ENCODE measurements at places on chromosomes 12 and 14. TPM values are rescaled to one million over a fixed set of nuclear protein-coding genes. Genes with fewer than 3 reads are reported as not detected.

The DDX51 gene
- total RNA-seq: 17.1 TPM

The MYO1H gene
- not detected for total RNA-seq

The TAS2R8 gene
- total RNA-seq: not detected

The GOLGA5 gene
- 19.8 TPM for total RNA-seq

The KRT6A gene
- total RNA-seq: not detected

The KCNC2 gene
- total RNA-seq: not detected

The PTPRB gene
- total RNA-seq: 32.1 TPM

The EFS gene
- 0.93 TPM for total RNA-seq

DNA sequence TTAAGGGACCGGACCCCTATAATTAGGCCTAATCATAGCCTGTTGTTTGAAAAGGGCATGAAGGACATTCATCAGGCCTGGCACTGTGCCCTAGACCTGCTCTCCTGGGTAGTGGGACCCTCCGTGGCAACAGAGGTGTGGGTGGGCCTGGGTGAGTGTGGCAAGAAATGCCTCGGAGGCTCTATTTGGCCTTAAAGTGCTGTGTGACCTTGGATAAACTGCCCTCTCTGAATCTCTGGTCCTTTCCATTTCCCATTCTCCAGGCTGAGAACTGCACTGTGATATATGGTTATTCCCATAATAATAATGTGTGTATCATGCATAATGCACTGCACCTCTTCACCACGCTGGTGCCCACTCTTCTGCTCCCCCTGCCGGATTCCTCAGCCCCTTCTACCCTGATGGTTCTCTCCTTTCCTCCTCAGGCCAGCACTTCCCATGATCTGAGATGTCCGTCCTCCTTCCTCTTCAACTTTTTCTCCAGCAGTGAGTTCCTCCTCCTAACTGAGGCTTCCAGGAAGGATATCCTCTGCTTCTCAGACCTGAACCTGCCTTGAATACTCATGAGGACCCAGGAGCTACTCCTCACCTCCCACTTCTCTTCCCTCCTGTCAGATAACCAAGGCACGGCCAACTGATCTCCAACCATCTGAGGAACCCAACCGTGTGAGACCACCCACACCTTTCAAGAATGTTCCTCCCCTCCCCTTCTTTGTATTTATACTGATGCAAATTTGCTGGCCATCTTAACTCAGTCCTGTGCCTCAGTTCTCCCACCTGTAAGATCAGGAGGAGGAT is 111.0 kb upstream of the PZP start:
- no peak for DNase-seq

DNA sequence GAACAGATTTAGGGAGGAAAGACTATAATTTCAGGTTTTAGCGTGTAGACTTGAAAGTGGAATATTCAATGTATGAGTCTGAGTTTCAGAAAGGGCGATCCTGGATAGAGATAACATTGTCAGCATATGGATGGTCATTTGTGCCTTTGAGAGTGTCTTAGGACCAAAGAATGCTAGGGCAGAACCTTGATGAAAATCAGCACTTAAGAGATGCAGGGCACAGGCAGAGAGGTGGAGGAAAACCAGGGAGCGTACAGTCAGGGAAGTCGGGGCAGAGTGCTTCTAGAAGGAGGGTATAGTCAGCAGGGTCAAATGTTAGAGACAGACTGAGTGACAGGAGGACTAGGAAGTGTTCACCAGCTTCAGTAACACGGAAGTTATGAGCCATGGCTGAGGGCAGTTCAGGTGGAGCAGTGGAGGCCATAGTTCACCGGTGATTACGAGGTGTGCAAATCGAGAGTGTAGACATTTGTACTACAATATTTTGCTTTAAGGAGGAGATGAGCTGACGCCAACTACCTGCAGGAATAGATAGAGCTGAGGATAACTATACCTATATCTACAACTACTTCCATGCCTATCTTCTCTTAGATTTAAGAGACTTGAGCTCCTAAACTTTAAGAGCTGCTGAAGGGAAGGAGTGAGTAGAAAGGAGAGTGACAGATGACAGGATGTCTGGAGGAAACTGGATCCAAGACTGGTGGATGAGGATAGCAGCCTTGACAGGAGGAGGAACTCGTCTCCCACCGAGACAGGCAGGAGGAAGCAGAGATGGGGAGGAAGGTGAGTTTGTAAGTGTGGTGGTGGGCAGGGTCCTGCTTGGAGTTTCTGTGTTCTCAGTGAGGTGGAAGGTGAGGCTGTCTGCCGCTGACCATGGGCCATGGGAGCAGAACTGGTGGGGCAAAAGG is 6.5 kb downstream of the CBLN3 start:
- DNase-seq: no peak

- peak; percentile 64 for DNase-seq
These were observed 27.7 kb downstream of the FIGNL2 start for GRCh38 chr12:51820526-51821439.

DNA sequence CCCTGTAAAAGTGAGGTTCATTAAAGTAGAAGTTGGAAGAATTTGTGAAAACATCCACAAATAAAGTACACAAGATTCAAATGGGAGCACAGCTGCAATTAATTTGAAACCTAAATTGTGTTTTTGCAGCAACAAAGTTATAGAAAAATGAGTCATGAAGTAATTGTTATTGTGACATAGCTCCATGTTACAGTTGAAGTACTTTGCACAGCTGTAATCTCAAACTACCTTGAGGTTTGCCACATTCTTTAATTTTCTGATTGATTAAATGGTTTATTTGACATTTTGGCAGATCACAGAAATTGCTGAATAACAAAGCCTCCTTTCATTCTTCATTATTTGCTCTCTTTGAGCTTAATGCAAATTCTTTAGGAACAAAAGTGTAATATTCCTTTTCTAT is 111.3 kb downstream of the RMST start:
- DNase-seq: no peak

- no peak for DNase-seq
These were observed 636.1 kb downstream of the KCNH5 start for GRCh38 chr14:62409169-62409568.

GRCh38 chr14:32513571-32514009 is 184.5 kb downstream of the AKAP6 start:
- DNase-seq: no peak

- no peak for DNase-seq
These were observed 63.6 kb downstream of the TMCC3 start for GRCh38 chr12:94586589-94587259.

GRCh38 chr14:44634692-44635091 is 127.6 kb upstream of the FSCB start:
- DNase-seq: no peak

DNA sequence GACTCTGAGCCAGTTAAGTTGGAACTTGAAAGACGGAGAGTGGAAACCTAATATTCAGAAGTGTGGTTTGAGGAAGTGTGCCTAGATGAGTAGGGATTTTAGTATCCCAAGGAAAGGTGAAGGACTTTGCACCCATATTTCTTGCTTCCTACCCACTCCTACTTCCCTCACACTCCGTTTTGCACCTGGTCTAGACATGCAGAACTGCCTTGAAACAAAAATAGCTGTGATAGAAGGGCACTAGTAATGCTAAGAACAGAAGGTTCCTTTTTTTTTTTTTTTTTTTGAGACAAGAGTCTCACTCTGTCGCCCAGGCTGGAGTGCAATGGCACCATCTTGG is 732 bp upstream of the ARF3 start:
- DNase-seq: no peak

- no peak for DNase-seq
These were observed 44.5 kb upstream of the ZDHHC17 start for GRCh38 chr12:76719171-76720041.

DNA sequence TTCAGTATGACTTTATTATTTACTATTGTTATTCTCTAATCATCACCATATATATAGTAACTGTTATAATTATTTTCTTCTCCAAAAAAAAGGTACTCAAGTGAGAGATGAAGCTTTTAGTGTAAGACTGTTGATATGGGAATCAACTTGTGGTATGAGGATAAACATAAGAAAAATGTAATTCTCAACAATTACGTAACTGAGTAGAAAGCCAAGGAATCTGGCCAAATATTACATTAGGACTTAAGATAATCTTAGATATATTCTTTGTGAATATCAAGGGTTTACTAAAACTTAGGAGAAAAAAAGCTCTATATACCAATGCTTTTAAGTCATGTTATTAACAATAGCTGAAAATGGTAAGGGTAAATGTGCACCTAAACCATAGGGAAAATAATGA is 13.3 kb downstream of the SENP1 start:
- no peak for DNase-seq
